ENCODE measurements at places on chromosomes 4 and X.
A peak's percentile ranks its signal among the peaks of the same experiment; 100 is the strongest.

DNA sequence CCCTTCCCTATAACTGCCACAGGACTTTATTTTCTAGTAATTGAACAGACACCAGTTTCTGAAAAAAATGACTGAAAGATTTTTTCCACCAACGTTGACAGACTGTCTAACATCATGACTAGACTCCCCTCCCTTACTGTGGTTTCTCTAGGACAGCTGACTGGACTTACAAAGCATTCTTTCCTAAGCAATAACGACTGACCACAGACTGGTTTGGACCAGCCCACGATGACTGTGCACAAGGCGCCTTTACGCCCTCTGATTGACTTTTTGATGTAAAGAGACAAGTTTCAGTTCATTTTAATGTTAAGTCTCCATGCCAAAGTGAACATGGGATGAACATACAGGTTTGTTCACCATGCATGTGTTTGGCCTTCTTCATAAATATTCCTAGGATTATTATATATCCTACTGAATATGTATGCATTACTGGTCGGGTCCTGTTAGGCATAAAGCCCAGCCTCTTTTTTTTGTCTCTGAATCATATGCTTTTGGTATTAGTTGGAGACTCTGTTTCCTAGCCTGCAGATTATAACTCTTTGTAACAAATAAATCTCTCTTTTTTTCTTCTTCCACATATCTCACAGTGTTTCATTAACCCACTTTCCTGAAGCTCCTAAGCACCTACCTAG is 50.5 kb upstream of the UGT2B4 start:
- DNase-seq = peak; percentile 57

DNA sequence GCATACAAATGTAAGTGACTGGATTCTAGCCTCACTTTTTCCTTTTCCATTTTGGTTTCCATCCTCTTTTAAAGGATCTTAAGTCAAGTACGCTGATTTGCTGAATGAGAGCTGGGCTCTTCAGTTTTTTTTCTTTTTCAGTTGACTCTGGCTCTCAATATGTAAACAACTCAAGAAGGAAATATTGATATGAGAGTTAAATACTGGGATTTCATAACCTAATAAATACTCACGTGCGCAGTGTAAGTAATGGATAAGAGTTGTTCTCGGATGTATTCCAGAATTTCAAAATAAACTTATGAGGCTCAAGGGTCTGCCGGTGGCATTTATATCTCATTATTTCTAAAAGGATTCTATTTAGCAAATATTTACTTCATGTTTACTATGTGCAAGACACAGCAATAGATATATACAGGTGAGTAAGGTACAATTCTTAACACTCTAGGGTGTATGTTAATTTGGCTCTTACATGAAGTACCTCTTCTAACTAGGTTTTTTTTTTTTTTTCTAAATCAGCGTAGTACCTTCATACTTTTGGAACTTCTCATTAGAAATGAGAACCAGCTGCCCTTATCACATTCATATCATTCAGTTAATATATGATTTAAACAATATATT is 11.0 kb upstream of the MAGEB10 start:
- no peak for DNase-seq

- DNase-seq = no peak
Measured at GRCh38 chrX:19772096-19772821, 115.1 kb downstream of the SH3KBP1 start.

DNA sequence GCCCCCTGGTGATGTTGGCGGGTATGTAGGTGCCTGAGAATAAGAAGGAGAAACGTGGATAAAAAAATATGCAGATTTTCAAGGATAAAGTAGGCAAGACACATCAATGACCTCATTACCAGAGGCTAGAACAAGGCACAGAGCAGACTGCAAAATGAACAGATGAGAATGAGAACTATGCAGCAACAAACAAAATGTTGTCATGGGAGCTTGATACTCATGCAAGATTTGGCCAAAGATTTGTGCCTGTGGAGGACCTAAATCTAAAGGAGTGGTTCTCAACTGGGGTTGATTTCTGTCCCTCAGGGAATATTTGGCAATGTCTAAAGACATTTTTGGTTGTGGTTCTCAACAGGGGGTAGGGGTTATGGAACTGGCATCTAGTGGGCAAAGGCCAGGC is 177.3 kb downstream of the FRMPD4 start:
- DNase-seq = no peak

DNA sequence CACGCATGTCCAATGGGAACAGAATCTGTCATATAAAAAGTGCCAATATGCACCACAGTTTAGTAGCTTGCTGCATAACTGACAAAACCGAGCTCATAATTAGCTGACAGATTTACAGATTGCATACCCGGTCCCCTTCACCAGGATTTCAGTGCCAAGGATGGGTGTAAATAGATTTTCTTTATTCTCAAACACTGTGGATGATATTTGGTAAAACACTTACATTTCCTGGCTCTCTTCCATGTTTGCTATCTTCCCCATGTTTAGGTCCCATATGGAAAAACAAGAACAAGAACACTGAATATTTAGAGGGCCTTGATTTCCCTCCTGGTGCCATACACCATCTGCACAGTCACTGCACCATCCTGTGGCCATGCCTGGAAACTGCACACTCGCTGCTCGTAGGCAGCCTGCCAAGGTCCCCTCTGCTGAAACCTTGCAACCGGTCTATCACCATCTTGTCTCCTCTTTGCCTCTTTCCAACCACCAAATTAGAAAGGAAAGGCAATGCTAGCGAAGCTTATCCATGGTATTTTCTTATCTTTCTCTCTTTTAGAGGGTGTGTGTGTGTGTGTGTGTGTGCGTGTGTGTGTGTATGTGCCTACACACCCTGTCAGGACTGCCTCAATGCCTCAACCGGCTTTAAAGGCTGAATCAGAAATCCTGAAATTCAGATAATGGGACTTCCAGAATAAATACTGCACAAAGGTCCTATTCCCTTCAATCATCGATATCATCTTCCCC is 124.2 kb upstream of the MBNL3 start:
- DNase-seq = peak; percentile 65

- no peak for DNase-seq
Measured at GRCh38 chr4:1404573-1405253, 1.5 kb downstream of the NKX1-1 start.

GRCh38 chr4:110195561-110196205 is 2.7 kb downstream of the ELOVL6 start:
- peak; percentile 78 for DNase-seq

- DNase-seq = no peak
Measured at GRCh38 chr4:40196272-40196671, 559 bp upstream of the RHOH start.

DNA sequence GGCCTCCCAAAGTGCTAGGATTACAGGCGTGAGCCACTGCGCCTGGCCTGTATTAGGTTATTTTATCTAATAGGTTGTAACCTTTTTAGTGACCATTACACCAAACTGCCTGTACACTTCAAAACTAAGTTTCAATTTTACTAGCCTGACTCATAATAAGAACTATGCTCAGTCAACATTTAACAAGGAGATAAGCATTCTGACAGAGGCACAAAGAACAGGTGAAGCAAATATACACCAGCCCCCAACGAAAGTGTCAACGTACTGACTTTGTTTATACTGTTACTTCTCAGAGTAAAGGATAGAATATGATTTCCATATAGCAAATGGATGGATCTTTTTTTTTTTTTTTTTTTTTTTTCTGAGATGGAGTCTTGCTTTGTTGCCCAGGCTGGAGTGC is 62.8 kb downstream of the SHISA3 start:
- DNase-seq = no peak

- DNase-seq = no peak
Measured at GRCh38 chr4:42570221-42570620, 86.7 kb downstream of the ATP8A1 start.

DNA sequence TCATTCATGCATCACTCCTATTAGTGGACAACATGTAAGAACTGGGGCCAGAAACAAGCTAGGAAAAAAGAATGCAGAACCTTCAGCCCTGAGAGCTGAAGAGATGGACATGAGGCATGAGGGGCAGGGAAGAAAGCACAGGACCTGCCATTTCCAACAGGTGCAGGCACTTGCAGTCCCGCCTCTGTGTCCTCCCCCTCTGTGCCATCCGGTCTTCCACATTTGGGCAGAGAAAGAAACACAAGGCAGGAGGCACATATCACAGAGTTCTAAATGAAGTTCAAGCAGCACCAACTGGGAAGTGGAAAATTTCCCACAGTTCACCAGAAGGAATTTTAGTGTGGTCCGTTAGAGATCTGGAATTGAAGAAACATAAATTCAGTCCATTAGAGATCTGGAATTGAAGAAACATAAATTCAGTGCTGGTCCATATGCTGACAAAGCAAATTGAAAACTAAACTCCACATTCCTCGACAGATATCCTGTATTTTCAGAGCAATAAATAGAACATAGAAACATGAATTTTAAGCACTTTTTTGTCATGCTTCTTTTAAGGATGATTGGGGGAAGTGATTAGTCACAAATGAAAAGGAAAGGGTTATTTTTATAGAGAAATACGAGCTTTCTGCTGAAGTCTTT is 57.2 kb upstream of the DAPP1 start:
- DNase-seq = no peak

GRCh38 chr4:55296096-55296495 is 49.9 kb upstream of the SRD5A3 start:
- no peak for DNase-seq

DNA sequence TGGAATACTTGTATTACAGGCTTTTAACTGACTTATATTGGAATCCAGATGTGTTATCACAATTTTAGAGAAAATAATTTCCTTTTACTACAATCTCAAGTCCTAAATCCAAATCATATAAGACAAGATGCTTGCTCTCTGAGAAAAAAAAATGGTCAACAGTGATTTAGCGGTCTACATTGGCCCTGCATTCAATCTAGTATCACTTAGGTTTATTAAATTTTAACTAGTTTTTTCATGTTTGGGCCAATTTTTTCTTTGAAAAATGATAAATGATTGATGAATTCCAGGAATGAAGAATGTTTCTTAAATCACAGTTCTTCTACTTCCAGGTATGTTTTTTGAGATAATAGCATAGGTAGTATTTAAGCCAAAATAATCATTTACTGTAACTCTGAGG is 2.8 kb upstream of the FGG start:
- no peak for DNase-seq

DNA sequence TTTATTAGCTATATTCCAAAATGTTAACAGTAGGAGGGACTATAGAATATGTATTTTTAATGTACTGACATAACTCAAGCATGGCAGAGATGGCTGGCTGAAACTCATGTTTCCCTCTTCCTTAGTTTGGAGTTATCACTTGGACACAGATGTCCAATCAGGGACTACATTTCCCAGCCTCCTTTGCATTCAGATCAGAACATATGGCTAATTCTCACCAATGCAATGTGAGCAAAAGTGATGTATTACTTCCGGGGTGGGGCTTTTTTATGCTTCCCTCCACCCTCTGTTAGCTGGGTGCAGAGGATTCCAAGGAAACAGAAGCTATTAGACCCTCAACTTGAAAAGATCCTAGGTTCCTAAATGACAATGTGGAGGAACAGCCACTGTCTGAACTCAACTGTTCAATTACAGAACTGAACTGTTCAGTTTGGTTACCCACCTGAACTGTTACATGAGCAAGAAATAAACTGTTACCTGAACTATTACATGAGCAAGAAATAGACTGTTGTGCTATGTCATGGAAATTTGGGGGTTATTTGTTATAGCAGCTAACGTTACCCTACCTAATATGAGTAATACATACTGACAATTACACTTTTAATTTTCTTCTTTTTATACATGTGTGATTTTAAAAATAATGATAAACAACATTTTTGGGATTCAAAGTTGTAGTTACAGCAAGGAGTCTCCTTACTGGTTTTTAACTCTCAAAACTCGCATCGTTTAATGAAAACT is 29.6 kb upstream of the ERVMER34-1 start:
- DNase-seq = peak; percentile 5

DNA sequence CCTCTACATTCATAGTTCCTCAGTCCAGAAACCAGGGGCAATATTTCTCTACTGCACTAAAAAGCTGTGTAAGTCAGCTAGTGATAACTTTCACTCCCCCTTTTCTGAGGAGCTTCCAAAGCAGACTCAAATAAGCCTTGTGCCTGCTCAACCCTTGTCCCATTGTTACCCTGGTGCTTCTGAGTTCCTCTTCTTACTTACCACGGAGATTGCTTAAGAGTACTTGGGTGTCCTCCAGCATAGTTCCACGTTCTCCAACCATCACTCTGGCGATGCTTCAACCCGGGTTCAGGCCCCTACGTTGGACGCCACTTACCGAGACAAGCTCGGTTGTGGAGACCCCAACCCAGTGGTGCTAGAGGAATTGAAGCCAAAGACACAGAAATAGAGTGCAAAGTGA is 71.6 kb downstream of the ADAM29 start:
- peak; percentile 3 for DNase-seq

- DNase-seq = no peak
Measured at GRCh38 chr4:87803421-87803820, 4.1 kb downstream of the IBSP start.

GRCh38 chr4:166594326-166594946 is 639.9 kb downstream of the SPOCK3 start:
- peak; percentile 67 for DNase-seq

GRCh38 chrX:13009273-13009672 is 34.4 kb downstream of the TMSB4X start:
- DNase-seq = no peak

GRCh38 chr4:108152980-108153379 is 15.8 kb downstream of the LEF1 start:
- DNase-seq = no peak

DNA sequence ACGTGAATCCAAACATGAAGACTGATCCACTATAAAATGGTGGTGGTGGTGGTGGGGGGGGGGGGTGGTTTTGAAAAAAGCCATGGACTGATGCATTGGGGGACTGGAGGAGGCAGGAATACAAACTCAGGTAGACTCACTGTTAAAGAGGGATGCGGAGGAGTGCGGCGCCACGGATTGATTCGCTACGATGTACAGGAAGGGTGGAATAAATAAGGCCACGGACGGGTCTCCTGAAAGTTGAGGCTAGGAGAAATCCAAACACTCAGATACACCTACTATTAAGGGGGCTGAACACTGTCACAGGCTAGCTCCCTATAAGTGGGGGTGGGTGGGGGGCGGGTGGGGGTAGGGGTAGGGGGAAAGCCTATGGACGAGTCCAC is 591 bp downstream of the ELK1 start:
- no peak for DNase-seq

- no peak for DNase-seq
Measured at GRCh38 chr4:32840461-32841189, 2120.5 kb downstream of the PCDH7 start.

- peak; percentile 32 for DNase-seq
Measured at GRCh38 chrX:11100281-11101035, 10.7 kb upstream of the HCCS start.

GRCh38 chr4:7457201-7458065 is 22.7 kb upstream of the PSAPL1 start:
- no peak for DNase-seq

DNA sequence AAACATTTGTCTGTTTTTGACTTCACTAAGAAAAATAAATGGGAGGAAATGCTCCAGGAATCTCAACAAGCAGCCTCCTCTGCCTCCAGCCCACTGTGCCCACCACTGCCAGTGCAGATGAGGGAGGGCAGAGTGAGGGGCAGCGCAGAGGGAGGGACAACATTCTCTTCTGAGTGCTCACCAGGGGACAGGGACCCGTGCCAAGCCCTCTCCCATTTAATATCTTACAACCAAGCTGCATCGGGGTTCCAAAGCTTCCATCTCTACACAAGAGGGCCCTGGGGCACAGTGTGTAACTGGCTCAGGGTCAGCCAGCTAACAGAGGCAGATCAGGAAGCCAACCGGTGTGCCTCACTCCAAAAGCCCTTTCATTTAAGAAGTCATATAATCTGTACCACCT is 120.4 kb downstream of the NSUN7 start:
- no peak for DNase-seq
